CD8-positive, alpha-beta T cell (primary cell): ENCODE measurements at places on chromosomes 3 and 15. TPM values are rescaled to one million over a fixed set of nuclear protein-coding genes. Genes with fewer than 3 reads are reported as not detected.

The SLC22A13 gene
- 0.44 TPM for total RNA-seq

GRCh38 chr3:47441796-47442551 is 33.8 kb downstream of the SCAP start:
- DNase-seq, result no peak

- DNase-seq, result no peak
Observed at GRCh38 chr15:62698646-62699045, 343.9 kb upstream of the TPM1 start.

DNA sequence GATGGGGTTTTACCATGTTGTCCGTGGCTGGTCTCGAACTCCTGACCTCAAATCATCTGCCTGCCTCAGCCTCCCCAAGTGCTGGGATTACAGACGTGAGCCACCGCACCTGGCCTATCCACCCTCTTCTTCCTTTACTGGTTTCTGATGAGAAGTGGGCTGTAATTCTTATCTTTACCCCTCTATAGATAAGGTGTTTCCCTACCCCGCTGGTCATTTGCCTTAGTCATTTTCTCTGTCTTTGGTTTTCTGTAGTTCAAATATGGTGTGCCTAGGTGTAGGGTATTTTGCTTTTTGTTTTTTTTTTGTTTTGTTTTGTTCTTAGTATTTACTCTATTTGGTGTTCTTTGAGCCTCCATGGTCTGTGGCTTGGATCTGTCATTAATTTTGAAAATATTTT is 41.3 kb downstream of the APBA2 start:
- no peak for DNase-seq

DNA sequence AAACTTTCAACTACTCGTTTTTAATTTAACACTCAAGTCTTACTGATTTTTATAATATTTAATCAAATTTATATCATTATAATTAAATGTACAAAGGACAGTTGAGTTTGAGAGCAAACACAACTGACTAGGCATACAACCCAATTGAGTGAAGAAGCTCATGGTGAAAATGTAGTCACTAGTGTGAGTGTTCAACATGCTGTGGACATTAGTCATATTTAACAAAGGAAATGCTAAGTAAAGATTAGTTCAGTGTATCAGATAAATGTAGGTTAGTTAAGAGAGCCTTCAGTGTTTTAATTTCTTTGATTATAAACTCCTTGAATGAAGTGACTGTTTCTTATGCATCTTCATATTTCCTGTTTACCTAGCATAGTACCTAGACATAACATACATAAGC is 444.2 kb upstream of the GOLIM4 start:
- no peak for DNase-seq

DNA sequence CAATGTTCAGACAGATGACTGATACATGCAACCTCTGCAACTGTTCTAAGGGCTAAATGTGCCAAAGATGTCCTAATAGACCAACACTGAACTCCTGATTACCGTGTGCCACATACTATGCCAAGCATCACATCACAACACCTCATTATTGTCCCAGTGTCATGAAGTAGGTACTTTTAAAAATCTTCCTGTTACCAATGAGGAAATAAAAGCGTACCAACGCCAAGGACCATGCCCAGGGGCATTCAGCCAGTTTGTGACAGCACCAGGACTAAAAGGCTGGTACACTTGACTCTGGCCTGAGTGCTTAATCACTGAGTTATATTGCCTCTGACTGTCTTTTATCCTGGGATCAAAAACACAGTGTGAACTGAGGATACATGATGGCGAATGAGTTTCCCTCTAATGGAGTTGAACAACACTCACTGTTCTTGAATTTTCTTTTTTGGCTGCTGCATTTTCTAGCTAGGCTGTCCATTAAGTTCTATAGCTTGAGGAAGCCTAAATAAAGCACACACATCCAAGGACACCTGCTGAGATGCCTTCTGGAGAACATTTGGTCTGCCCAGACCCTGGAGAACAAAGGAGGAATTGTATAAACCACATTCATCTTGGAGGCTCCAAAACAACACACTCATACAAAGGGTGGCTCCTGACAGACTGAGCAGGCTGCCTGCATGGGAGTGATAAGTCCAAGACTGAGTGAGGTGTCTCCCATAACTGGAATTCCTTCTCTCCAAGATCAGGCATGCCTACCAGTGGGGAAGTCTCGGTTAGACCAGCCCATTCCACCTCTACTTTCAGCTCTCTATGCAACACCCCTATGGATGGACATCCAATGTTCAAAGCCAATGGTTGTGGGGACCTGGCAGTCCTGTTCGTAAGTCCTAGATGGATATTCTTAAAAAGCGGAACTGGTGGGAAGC is 126.7 kb upstream of the PRICKLE2 start:
- DNase-seq, result no peak

DNA sequence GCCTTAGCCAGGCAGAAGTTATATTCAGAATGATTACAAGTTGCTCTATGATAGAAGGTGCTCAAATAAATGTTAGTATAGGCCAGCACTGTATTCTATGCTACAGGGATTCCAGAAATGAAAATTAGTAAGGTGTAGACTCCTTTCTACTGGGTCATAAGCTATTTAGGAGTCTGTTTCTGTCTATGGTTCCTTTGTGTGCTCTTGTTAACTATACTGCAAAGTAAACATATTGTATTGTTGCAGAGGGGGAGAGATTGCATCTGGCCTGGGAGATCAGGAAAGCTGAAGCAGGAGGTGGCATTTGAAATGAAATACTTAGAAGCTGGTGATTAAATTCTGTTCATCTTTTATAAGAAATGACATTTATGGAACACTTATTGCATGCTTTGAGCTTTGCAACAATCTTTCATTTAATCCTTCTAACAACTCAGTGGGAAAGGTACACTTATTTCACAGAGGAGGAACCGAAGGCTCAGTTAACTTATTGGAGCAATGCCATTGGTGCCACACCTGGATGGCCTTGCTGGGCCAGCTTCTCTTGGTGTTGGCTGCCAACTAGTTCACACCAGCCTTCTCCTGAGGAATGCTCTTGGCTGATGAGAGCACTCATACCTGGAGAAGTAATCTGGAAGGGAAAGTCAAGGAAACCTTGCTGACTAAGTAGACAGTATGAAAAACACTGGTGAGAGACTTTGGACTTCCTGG is 39.1 kb downstream of the ABHD5 start:
- DNase-seq, result no peak

GRCh38 chr15:67064607-67065530 is 533 bp upstream of the SMAD3 start:
- no peak for DNase-seq

- no peak for DNase-seq
Observed at GRCh38 chr3:37608061-37608702, 253.5 kb upstream of the CTDSPL start.
